SK-N-DZ (cell line): ENCODE measurements at places on chromosomes 11 and 22.

- DNase-seq, result no peak
Observed at GRCh38 chr11:120129570-120129969, 8.3 kb downstream of the TRIM29 start.

- no peak for DNase-seq
Observed at GRCh38 chr11:1819074-1819473, 15.7 kb upstream of the SYT8 start.

DNA sequence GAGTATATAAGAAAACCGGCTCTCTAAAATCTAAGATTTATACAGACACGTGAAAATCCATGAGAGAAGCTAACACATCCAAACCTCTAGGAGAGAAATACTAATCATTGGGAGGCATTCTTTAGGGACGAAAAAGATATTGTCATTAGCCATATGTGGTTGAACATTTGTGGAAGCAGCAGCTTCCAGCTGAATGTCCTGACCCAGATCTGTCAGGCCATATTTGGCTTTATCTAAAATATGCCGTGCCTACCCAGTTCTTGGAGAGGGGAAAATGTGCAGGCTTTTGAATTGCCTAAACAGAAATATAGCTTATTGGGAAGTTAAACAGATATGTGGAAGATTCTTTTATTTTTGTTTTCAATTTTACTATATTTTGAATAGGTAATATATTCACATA lies 6.4 kb downstream of the CCDC89 start:
- no peak for DNase-seq

DNA sequence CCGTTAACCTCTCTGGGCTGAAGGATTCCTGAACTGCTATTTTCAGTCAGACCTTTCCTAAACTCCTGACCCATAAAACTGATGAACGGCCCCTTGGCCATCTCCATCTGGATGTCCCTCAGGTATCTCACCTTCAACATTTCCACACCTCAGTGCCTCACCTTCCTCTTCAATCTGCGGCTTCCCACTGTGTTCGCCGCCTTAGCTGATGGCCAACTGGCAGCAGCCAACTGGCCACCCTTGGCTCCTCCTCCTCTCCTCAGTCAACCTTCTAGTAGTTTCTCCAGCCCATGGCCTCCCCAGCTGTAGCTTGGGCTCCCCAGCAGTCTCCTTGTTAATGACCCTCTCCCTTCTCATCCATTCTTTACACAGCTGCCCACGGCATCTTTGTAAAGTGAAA lies 55.0 kb upstream of the PHOX2A start:
- no peak for DNase-seq

DNA sequence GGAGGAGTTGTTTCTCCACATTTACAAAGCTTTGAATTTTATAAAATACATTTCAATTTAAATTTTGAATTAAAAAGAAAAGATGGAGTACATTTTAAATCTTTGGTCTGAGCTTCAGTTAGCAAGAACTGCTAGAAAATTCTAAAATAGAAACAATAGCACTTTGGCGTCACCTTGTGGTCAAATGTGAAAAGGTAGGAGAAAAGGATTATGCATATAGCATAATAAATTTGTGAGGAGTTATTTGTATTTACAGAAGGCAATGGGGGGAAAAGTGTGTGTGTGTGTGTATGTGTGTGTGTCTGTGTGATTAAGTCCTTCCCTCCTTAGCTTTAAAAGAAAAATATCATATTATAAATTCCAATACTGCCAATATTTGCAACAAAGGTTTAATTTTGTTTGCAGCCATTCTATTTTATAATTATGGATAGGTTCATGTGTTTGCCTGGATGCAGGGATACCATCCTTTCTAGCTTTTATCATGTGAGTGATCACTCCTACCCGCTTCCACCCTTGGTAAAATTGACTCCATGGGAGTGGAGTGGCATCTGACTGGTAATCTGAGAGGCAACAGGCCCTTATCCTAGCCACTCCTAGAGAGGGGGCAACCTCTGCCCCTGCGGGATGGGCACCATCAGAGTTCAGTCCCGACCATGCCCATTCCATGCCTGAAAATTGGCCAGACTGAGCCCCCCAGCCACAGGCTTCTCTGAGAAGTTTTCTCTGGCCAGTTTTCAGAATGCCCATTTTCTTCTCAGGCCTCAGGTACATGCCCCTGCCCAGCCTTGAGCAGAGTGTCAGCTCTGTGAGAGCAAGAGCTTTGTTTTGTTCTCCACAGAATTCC lies 13.6 kb upstream of the LGR4 start:
- DNase-seq, result peak; percentile 67

- DNase-seq, result peak; percentile 98
Observed at GRCh38 chr22:50582493-50583293, at the start of gene CHKB. Gene CHKB (minus strand): TSS chr22:50582849. CDS start chr22:50582781, 68 bp downstream.

DNA sequence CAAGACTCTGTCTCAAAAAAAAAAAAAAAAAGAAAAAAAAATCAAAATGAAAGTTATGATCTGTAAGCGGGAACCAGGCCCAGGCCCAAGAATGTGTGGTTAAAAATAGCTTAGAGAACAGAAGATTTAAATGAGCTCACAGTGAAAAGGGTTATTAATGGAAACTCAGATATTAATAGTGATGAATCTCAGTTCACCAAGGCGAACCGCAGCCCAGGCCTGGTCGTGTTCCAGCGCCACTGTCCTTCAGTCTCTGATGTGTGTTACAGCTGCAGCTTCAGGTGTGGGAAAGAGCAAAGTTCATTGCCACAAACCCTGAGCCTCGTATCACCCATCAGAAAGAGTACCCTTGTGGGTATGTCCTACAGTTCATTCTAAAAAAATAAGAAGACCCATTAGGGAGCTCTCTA lies 107.1 kb downstream of the GAB2 start:
- DNase-seq, result no peak

GRCh38 chr11:112997857-112998466 lies 36.7 kb downstream of the NCAM1 start:
- DNase-seq, result no peak

- DNase-seq, result no peak
Observed at GRCh38 chr11:2092956-2093412, 46.2 kb downstream of the IGF2 start.

GRCh38 chr11:62446091-62446490 lies 27.3 kb downstream of the SCGB1A1 start:
- no peak for DNase-seq

DNA sequence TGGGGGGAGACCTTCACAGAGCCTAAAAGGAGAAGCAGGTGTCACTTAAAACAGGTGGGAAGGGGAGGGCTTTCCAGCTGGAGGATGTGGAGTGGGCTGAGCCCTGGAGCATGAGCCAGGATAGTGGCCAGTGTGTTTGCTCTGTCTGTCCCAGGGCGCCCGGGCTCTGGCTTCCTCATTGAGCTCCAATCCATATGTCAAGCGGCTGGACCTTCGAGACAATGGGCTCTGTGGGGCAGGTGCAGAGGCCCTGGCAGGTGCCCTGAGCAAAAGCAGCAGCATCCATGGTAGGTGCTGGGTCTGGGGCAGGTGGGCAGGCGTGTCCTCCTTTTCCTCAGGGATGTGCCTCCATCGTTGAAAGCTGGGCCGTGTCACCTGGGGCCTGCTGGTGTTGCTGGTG lies 2.0 kb downstream of the LRRC74B start:
- no peak for DNase-seq

DNA sequence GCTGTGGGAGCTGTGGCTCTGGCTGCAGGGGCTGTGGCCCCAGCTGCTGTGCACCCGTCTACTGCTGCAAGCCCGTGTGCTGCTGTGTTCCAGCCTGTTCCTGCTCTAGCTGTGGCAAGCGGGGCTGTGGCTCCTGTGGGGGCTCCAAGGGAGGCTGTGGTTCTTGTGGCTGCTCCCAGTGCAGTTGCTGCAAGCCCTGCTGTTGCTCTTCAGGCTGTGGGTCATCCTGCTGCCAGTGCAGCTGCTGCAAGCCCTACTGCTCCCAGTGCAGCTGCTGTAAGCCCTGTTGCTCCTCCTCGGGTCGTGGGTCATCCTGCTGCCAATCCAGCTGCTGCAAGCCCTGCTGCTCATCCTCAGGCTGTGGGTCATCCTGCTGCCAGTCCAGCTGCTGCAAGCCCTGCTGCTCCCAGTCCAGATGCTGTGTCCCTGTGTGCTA lies 514 bp downstream of the KRTAP5-9 start:
- DNase-seq, result no peak

DNA sequence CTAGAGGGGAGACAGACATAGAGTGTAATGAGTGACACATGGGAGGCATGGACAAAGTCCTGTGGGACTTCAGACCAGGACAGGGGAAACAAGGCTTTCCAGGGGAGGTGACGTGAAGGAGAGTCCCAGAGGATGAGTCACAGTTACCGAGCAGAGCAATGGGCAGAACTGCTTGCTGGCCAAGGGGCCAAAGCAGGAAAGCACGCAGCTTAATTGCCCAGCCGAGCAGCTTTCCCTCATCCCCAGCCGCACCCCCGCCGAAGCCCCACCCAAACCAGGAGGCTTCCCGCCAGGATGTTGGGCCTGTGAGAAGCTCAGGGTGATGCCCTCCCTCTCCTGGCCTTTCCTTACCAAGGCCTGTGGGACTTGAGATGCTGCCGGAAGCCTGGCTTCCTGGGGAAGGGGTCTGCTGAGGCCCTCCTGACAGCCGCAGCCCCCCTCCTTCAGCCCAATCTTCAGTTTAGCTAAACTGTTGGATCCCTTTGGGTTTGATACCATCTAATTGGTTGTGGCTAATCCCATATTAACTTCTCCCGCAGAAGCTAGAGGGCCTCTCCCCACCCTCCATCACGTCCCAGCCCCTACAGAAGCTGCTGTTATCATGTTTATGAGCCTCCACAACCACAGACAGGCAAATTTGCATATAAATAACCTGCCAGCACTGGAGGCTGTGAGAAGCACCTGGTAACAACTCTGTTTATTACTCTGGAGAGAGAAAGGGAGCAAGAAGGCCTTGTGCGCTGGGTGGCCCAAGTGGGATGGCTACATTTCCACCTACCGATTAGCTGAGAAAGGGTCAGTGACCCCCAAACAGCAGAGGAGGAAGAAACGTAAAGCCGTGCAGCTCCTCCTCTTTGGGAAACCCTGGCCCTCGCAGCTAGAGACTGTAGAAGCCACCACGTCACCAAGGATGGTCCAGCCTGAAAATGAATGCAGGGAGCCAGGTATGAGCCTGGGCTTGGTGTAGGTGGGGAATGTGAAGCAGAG lies 80.0 kb downstream of the TRIM29 start:
- no peak for DNase-seq

- no peak for DNase-seq
Observed at GRCh38 chr11:64845129-64845775, 799 bp upstream of the CDC42BPG start.

GRCh38 chr22:46812034-46812605 lies 49.7 kb downstream of the TBC1D22A start:
- no peak for DNase-seq

GRCh38 chr22:46428171-46428570 lies 92.7 kb downstream of the TRMU start:
- no peak for DNase-seq

DNA sequence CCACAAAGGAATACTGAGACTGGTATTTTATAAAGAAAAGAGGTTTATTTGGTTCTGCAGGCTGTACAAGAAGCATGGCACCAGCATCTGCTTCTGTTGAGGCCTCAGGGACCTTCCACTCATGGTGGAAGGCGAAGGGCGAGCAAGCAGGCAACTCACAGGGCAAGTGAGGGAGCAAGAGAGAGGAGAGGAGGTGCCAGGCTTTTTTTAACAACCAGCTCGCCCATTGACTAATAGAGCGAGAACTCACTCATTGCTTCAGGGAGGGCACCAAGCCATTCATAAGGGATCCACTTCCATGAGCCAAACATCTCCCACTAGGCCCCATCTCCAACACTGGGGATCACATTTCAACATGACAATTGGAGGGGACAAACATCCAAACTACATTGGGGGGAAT lies 1.2 kb downstream of the PTS start:
- no peak for DNase-seq

DNA sequence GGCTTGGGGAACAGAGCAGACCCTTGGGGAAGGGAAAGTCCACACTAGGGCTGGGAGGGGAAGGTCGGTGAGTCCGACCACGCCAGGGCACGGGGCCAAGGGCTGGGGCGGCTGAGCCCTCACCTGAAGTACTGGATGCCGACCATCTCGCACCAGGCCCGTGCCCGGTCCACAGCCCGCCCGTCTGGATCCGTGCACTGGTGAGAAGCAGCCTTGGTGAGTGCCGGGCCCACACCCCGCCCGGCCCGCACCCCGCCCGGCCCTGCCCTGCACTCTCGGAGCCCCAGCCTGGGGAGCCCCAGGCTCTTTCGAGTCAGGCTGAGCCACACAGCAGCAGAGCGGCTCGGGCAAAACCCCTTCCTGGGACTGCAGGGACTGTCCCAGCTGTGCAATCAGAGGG lies 1.9 kb upstream of the BAIAP2L2 start:
- no peak for DNase-seq

DNA sequence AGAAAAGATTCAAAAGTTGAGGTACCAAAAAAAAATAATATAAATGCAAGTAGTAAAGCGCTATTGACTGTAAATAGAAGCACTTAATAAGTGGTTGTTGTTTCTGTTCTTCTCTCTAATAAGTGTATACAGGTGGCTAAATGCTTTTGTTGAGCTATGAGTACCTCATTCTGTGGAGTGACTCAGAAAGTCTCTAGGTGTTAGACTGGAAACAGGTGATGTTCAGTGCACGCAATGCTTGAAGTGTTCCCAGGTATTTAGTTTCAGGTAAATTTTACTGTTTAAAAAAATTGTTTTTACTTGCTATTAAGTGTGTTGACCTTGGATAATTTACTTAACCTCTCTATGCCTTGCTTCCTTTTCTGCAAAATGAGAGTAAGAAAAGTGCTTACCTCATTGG lies 24.2 kb downstream of the POU2AF3 start:
- DNase-seq, result no peak
